ENCODE measurements at places on chromosomes 16 and 17.

- DNase-seq: no peak
Observed at GRCh38 chr17:64092952-64093451, 36.9 kb downstream of the ERN1 start.

GRCh38 chr16:85842848-85843247 is 43.4 kb downstream of the COX4I1 start:
- no peak for DNase-seq

DNA sequence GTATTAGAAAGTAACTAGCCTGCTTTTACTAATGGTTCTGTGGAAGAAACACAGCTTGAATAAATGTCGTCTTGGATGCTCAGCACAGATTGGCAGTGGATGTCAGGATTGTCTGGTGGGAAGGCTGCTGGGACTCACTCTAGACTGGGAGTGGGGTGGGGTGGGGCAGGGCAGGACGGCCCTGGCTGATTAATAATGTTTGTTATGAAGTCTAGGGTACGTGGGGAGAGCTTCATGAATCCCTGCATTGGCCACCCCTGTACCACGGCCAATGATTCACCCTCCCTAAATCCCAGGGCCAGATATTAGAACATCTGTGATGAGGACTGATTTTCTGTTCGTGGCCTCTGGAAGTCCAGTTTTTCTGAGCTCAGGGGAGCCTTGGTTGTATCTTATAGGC is 421.0 kb downstream of the WWOX start:
- DNase-seq: no peak

DNA sequence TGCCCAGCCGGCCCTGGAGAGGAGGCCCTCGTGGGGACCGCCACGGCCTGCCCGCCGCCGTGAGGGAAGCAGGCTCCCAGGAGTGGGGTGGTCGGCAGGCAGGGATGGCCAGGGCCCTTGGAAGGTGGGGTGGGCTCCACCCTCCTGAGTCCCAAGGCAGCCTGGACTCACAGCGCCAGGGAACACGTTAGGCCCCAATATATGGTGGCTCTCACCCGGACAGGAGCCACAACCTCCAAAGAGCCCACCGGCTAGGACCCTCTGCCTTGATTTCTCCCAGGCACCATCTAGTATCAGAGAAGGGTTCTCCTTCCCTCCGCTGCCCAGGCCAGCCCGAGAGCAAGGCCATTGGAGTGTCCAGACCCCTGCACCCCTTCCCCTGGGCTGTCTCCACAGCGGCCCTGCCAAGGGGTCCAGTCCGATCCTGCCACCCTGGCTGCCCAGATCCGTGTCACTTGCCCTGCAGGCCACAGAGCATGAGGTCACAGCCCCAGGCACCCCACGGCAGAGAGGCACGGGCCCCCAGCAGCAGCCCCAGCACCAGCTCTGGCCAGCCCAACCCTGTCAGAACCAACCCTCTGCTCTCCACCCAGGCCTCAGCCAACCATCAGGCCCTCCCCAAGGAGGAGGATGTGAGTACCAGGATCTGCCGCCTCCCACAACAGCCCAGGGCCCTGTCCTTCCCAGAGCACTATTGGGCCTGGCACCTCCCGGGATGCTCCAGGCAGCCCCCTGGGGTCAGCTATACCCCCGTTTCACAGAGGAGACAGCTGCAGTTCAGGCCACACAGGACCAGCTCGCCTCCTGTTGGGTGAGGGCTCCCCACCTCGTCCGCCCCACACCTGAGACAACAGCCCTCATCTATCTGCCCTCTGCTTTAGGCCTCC is 1.1 kb upstream of the AXIN1 start:
- no peak for DNase-seq

GRCh38 chr16:65576631-65577030 is 454.8 kb upstream of the CDH11 start:
- no peak for DNase-seq

DNA sequence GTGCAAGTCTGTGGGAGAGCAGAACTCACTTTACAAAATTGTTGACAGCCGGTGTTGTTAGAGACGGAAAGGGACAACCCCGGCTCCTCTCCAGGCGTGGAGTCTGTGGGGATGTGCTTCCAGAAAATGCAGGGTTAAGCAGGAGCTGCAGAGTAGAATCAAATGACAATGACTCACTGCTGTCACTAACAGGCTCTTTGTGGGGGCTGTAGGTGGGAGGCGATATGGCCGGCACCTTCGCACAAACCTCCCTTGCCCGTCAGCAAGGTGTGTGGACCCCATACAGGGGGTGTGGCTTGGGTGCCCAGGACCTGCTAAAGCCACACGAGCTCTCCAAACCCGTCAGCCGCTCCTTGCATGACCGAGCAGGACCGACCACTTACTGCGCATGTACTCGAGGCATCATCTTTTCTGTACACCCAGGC is 5.8 kb downstream of the PDK2 start:
- DNase-seq: no peak

DNA sequence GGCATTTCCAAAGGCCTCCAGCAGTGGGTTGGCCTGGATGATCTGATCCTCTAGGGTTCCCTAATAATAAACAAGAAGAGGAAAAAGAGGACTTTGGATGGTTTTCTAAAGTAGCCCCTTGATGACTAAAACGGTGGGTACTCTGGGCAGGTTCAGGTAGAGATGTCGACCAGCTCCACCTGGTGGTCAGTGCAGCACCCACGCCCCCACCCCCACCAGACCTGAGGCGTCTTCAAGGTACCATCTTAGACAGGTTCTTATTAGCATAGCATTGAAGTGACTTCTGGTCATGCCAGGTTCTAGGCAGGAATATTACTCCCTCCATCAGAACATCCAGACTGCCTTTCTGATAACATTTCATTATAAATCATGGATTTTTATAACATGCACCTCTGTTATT is 15.0 kb downstream of the MYH13 start:
- no peak for DNase-seq

GRCh38 chr17:80795090-80795580 is 196.5 kb upstream of the CHMP6 start:
- DNase-seq: no peak

DNA sequence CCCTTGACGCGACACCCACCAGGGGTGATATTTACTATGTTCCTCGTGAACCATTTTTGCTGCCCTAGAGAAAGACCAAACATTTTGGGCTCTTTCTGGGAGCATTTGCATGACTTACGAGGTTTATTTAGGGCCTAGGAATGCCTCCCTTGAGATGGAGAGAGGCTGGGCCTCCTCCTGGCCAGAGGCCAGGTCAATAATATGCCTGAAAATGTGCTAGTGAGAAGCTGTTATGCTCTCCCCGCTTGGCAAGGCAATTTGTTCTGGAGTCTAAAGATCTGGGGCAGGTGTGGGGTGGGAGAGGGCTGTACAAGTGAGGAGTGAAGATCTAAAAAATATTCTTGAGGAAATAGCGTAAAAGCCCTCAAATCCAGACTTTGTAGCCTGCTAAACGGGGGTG is 587.3 kb upstream of the CDH5 start:
- DNase-seq: no peak

DNA sequence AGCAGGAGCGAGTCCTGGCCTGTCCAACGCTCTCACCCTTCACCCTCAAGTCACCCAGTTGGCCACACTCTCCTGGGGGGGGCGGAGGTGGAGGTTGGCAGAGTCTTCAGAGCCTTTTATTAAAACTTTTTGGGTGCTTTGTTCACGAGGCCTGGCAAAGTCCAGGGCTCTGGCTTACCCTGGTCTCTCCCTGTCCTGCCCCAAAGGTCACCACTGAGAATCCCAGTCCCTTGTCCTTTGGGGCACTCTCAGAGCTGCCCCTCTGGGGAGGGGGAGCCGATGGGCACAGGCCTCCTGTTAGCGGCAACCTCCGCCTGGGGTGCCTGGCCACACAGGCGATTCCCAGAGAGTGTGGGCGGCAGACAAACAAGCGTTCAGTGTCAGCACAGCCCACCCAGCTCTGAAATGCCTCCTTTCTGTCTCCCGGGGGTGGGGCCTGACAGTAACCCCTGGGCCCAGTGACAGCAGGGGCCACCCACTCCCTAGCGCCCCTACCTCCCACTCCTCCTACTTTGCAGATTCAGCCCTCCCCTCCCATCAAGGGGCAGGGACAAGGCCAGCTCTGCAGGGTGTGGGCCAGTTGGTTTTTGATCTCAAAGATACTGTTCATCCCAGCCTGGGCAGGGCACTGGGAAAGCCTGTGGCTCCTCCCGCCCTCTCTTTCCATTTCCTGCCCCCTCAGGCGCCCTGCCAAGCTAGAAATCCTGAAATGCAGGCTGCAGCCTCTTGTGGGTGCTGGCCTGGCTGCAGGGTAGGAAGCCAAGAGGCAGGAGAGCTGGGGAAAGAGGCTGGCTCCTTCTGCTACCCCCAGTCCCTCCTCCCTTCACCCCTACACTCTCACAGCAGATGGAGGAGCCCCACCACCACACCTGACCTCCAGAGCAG is 36.6 kb upstream of the EMP2 start:
- DNase-seq: no peak

GRCh38 chr16:63714876-63715275 is 1407.0 kb downstream of the CDH11 start:
- DNase-seq: peak; percentile 9

GRCh38 chr16:15398618-15399316 is 3.2 kb downstream of the MPV17L start:
- DNase-seq: no peak

DNA sequence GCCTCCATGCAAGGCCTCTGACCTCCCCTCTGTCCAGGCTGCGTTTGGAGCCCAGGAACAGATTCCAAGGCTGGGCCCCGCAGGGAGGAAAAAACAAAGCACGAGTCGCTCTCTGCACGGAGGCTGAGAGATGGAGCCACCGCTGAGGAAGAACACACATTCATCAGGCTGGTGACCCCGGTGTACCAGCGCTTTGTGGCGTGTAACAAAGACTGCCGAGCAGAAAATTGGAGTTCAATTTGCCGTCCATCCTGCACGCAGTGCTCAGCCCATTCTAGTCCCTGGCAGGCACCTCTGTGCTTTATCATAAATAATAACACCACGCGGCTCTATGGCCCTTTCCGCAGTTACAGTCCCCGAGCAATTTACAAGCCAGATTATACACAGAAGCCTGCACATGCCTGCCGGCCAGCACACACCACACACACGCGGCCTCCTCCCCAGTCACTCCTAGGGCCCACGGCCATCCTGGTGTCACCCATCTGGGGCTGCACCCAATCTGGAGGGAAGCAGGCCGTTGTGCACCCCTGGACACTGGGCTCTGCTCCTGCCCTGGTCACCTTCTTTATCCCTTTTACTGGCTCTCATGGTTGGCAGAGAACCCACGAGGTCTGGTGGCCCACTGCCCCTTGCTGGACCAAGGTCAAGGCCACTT is 124.4 kb downstream of the SDK2 start:
- DNase-seq: no peak

DNA sequence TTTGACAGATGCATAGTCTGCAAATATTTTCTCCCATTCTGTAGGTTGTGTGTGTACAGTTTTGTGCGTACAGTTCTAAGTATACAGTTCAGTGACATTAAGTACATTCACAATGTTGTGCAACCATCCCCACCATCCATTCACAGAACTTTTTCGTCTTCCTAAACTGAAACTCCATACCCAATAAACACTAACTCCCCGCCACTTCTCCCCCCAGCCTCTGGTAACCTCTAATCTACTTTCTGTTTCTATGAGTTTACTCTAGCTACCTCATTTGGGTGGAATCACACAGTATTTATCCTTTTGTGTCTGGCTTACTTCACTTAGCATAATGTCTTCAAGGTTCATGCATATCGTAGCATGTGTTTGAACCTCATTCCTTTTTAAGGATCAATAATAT is 14.3 kb downstream of the PIK3R5 start:
- no peak for DNase-seq

- no peak for DNase-seq
Observed at GRCh38 chr17:41617136-41617535, 4.6 kb upstream of the KRT16 start.

DNA sequence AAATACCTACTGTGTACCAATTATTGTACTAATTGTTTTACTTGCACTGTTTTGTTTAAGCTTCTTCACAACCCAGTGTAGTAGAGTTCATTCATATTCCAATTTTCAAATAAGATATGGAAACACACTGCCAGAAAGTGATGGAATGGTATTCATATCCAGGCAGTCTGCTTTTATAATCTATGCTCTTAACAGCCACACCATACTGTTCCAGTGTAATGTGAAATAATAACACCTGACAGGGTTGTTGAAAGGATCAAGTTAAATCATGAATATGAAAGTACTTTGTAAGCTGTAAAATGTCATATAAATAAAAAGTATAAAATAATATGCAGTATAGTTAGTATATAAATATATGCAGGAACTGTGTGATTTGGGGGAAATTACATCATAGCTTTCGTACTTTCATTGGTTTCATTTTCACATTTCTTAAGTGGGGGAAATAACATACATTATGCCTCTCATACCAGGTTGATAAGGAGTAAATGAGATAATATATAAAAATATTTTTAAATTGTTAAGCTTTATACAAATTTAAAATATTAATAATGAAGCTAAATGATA is 230.8 kb downstream of the TANC2 start:
- no peak for DNase-seq

DNA sequence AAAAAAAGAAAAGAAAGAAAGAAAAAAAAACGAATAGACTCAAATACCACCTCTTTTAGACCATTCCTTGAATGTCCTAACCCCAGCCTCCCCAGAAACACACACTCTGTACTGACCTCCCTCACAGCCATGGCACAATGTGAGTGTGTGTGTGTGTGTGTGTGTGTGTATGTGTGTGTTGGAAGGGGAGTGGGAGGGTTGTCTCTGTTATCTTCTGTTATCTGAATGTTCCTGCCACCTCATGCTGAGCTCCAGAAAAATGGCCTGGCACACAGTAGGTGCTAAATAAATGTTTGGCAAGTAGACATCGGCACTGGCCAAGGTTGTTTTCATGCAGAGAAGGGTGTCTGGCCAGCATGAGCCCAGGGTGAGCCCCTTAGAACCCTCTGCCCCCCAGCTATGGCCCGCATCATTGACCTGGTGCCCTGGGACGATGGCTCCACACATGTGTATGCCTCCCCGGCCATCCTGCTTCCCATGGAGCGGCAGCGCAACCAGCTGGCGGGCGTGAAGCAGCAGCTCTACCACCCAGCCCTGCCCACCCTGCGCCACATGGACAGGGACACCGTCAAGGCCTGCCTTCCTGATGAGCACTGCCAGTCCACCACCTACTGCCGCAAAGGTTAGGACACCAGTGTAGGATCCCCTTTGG is 6.6 kb upstream of the CNGB1 start:
- no peak for DNase-seq

DNA sequence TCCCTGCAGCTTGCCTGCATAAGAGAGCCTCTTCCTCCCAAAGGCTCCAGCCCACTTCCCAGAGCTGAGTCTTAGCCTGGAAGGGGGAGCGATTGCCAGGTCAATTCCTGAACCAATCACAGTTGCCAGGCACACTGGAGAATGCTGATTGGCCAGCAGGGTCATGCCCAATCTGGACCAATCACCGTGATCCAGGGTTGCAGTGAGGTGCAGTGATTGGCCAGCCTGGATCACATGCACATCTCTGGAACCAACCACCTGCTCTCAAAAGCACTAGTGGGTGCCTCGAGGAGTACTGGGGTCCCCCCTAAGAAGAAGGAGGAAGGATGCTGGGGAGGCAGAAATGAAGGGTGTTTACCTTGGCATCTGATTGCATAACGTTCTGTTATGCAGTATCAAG is 18.4 kb downstream of the NAGPA start:
- no peak for DNase-seq

DNA sequence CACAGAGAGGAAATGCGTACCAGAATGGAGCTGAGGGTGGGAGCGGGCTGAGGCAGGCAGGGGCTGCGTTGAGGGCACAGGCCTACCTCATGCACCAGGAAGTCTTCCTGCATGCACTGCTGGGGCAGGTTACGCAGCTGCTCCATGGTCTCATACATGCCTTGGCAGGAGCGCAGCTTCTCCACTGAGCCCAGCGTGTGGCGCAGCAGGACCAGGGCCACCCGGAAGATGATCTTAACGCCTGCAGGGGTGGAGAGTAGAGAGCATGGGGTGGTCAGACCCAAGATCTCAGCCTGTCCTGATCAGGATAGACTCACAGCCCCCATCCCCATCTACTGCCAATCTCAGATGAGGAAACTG is 3.4 kb upstream of the CD2BP2 start:
- no peak for DNase-seq

Measured in NCI-H2081 treated with DMSO at 0.1 percent for 48 hours (cell line).